ENCODE measurements at places on chromosomes 1 and 21.

DNA sequence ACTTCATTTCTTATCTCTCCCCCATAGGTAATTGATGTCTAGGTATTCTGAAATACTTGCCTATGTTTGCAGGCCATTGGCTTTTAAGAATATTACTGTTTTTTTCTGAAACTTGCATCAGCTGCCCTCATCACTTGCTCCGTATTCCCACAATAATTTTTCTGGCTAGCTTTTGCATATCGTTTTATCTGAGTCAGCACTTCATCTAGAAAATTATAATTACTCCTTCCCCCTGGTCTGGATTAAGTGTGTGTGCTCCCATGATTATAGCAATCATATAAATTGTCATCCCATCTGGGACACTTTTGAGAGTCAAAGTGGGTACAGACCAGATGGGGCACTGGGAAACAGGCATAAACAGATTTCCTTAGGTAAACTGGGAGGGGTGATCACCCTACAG is 583.2 kb upstream of the B3GALT2 start:
- DNase-seq = peak; percentile 96

GRCh38 chr1:172971241-172971640 is 79.5 kb downstream of the TNFSF18 start:
- DNase-seq = no peak

DNA sequence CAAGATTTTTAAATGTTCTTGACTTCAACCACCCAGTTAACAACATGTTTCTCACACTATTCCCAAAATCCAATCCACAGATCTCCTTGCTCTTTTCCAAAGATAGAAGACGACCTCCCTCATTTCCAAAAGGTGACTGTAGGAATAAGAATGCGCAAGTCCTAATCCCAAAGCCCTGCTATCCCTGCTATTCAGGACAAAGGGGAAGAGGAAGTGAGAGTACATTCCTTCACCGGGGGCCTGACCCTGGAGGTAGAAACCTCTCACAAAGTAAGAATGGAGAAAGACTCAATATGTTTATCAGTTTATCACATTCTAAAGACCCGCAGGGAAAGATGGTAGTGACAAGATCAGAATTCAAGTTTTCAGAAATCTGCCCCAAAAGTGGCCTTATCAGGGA is 55.7 kb downstream of the PLEKHA6 start:
- no peak for DNase-seq

DNA sequence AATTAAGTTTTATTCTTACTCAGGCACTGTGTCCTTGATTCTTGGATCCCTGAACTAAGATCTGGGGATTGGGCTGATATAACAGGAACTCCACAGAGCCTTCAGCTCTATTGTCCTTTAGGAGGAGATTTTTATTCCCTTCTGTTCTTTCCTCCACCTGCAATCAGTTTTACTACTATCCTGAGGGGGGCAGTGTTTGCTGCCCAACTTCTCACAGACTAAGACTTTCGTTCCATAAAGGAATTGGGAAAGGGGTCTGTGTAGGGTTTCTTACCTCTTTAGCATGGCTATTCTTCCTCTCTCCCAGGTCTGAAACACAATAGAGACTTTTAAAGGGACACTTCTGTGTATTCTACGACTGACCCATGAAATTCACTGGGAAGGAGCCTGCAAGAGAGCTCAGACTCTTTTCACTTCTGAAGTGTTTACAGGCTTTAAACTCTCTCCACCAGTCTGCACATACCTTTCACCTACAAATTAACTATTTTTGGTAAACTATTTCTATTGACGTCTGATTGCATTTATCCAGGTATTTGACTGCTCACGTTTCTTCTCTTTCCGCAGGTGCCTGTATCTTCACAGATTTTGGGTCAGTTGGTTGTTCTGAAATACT is 103.3 kb upstream of the DEPDC1 start:
- peak; percentile 68 for DNase-seq
